ENCODE measurements at places on chromosomes 6 and 20.

DNA sequence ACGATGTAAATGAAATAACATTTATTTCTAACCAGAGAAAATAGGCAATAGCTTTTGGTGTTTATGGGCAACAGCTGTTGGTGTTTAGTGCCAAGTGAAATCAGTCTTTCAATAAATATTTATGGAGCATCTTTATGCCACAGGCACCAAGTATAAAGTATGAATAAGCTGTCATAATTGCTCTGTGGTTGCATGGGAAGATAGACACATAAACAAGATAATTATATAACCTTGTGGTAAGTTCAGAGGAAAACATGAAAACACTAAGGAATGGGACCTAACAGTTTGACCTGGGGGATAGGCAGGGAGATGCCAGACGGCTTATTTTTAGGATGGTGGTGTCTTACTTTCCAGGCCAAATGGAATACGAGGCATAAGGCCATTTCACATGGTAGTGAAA is 110.9 kb downstream of the GFRAL start:
- no peak for DNase-seq

DNA sequence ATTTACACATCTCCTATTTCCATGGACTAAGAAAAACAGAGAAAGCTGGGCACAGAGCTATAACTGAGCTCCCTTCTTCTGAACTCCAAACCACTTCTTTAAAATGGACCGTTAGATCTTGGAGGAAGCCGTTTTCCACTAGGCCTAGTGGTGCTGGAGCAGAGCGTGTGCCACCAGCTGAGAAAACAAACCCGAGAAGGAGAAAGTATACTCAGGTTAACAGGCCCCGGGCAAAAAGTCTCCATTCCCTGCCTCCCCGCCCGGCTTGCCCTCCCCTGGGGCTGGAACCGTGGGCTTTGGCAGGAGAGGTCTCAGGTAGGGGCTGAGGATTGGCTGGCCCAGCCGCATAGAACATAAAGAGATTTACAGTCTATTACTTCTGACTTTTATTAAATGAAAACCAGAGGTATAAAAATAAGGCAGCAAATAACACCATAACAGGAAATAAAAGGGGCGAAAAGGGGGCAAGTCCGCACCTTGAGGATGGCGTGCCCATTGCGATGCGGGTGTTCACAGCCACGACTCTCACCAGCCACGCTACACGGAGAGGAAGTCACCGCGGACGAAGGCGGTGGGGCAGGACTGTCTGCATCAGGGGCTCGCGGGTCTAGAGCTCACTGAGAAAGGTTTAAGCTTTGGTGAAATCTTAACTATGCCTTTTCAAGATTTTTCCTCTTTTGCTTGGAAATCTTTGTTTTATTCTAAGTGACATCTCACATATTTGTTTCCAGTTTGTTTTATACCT is 191.2 kb upstream of the GMDS start:
- no peak for DNase-seq

DNA sequence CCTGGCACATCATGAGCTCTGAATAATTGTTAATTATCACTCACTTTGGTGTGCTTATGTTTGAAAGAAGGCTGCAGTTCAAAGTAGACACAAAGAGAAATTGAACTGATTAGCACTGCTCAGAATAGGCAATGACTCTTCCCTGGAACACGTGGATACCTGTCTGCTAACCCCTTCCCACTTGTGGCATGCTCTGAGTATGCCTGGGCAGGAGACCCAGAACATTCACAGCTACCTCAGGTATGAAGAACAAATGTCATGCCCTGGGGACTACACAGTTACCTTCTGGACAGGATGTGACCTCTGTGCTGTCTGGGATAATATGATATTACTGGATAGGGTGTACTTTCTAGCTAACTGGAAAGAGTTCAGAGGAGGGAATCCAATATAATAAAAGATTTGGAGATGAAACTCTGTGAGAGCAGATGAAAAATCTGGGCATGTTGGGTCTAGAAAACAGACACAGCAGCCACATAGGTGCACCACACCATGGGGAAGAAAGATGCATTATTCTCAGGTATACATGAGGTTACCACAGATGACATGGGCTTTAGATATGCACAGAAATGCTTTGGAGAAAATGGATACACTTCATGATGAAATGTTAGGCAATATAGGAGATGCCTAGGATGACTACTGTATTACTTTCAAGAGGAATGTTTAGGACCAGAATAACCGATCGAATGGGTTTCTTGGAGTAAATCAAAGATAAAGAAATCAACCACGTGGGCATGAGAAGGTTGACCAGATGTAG is 324.2 kb upstream of the PREP start:
- DNase-seq, result no peak

- no peak for DNase-seq
Measured at GRCh38 chr20:13677241-13677640, 38.5 kb upstream of the TASP1 start.

DNA sequence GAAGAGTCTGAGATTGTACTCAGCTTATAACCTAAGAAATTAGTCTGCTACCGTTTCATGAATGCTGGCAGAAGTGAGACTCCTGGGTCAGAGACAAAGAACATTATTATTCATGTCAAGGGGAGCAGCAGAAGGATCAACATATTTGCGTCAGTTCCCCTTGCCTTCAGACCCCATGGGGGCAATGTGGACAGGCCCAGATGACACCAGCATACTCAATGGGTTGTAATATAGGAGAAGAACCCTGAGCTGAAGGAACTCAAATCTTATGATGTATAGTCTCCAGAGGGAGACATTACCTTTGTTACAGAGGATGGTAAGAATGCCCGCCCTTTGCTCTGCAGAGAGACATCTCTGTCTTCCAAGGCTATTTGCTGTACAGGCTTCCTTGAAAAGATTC is 384.4 kb downstream of the EPM2A start:
- no peak for DNase-seq

DNA sequence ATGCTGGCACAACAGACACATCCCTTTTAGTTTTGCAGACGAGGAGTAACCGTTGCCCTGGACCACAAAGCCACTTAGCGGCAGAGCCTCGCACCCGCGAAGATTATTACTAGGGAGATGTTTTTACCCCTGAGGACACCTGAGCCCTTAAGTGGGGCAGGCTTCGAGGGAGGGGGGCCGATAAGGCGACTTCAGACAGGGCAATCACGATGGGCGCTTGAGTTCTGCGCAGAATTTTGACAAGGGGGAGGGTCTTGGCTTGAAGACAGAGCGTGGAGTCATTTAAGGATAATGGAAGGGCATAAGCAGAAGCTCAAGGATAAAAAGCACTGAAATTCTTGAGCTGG is 650 bp upstream of the TTK start:
- DNase-seq, result no peak

DNA sequence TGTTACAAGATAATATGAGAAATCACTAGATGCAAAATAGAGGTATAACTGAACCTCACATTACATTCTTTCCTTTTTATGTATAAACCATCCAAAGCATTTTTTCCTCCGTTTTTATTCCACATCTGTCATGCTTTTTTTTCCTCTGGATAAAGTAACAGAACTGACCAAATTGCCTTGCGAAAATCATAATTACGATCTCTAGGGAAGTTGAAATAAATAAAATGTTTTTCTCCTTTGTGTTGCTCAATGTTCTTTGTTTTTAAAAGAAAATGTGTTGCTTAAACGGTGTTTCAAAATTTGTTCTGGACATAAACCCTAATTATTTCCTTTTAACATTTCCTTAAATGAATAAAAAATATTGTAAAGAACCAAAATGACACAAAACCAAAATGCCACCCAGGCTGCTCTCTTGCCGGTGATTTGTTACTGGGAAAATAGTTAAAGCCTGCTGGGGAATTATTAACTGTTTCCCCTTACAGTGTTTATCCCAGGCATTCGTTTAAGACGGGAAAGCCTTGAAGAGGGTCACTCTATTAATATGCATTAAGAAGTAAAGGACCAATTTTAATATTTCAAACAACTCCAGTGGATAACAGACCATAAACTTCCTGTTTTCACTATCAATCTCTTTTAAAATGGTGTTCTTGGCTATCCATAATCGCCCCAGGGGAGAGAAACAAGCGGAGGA is 1.7 kb upstream of the ADGRB3 start:
- DNase-seq, result no peak

DNA sequence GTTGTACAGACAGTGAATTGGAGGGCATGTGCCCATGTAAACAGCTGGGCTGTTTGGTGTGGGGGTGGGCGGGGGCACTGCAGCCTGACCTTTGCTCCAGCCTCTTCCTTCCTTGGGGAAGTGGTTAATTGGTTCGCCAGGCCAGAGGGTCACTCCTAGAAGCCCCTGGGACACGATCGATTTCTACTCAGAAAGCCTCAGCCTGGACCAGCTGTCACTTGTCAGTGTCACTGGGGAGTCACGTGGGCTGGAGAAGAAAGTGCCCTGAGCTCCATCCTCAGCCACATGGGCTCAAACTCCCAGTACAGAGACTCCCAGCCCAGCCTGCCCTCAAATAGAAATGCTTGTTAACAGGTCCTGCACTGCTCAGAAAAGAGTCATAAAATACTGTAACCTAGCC is 423.8 kb upstream of the SULF2 start:
- DNase-seq, result no peak

- no peak for DNase-seq
Measured at GRCh38 chr6:14258695-14259593, 141.4 kb downstream of the CD83 start.

- DNase-seq, result no peak
Measured at GRCh38 chr6:33324125-33324524, 6.6 kb upstream of the ZBTB22 start.

GRCh38 chr6:45477790-45478189 is 100.1 kb upstream of the SUPT3H start:
- DNase-seq, result no peak

DNA sequence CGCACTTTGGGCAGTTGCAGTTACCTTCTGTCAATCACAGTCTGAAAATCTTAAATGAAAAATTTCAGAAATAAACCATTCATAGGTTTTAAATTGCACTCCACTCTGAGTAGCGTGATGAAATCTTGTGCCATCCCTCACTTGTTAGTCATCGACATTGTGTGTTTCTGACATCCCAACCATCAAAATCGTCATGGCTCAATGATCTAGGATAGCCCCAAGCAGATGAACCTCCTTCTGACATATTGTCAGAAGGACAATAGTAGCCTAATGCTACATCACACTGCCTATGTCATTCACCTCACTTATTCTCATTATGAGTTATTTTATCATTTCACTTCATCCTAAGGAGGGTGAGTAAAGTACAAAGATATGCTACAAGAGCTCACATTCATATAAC is 284.8 kb downstream of the PTPRK start:
- no peak for DNase-seq

DNA sequence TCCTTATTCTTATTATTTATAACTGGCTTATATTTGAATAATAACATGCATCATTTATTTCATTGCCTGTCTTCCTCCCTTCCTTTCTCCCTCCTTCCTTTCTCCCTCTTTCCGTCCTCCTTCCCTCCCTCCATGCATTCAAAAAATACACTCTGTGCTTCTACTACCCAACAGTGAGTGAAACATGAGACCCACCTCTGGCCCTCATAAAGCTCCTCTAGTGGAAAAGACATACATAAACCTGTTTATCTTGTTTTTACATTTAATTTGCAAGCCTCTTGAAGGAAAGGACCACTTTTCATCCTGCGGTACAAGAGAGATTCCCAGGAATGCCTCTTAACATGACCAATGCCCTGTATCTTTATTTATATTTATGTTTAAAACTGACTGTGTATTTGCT is 21.8 kb upstream of the ISM1 start:
- DNase-seq, result no peak

- no peak for DNase-seq
Measured at GRCh38 chr6:35341557-35341956, 801 bp upstream of the PPARD start.

- DNase-seq, result no peak
Measured at GRCh38 chr6:57159127-57159526, 13.0 kb upstream of the BAG2 start.

GRCh38 chr6:111683749-111684267 is 78.1 kb upstream of the TRAF3IP2 start:
- no peak for DNase-seq

GRCh38 chr20:8132484-8133309 is 631 bp downstream of the PLCB1 start:
- no peak for DNase-seq

DNA sequence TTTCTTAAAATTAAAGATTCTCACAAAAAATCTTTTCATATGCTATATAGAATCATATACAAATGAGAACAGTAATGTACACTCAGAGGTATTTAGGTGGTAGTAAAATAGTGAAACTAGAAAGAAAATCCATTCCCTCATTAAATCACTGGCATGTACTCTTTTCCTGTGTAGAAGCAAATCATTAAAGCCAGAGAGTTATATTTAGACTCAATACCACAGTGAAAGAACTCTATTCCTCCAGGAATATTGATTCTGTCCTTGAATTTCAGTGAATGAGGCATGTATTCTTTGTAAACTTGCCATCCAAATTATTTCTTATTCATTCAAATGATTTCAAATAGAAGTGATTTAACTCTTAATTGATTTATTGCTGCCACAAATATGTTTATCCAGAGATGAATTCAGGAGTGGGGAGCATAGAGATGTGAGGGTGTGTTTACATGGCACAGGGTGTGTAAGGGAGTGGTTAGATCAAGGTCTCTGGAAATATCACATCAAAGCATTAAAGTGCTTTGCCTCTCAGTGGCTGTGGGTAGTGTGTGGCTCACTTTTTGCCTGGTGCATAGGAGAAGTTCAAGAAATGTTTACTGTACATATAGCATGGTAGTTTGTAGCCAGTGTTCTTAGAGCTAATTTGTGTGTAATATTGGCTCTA is 141.2 kb downstream of the FAM83B start:
- DNase-seq, result no peak

- no peak for DNase-seq
Measured at GRCh38 chr6:132359886-132360285, 41.4 kb downstream of the MOXD1 start.

GRCh38 chr6:168411130-168411529 is 29.9 kb upstream of the SMOC2 start:
- no peak for DNase-seq

DNA sequence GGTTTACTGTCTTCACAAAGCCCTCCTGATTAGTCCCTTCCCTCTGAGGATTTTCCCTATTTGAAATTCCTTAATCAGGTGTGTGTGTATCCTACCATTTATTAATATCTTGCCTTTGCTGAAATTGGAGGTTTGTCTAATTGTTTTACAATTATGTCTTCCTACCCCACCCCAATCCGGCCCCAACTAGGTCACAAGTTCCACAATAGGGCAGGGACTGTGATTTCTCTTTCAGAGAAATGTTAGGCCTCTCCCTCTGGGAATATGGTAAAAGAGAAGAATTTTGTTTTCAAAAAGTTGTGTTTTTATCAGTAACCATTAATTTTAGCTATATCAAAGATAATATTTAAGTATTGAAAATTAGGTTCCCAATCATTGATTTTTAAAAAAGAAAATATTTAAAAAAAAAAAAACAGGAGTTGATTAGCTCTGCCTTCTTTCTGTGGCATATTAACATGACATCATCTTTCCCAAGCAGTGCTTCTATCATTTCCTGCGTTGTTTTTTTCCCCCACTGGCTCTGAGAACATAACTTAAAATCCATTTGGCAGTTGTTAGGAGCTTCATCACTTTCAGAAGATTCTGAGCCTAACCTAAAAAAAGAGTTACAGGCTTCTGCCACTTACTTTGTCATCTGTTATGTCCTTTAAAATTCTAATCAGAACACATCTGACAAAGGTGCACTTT is 36.1 kb downstream of the BLOC1S5 start:
- DNase-seq, result no peak

GRCh38 chr6:138001750-138002349 is 105.4 kb downstream of the PERP start:
- no peak for DNase-seq

Data from H54 (cell line).